ENCODE measurements at places on chromosomes 4 and X. TPM values are rescaled to one million over a fixed set of nuclear protein-coding genes. Genes with fewer than 3 reads are reported as not detected.

RGN gene
- 3.5 TPM for total RNA-seq

CXCL13 gene
- not detected for total RNA-seq

GRCh38 chrX:10676235-10676957, 56.0 kb upstream of the MID1 start:
- H3K4me3 ChIP-seq: peak overlapping the region; percentile 59
- no peaks in the 10 kb centered on the region for H3K36me3 ChIP-seq
- peaks cover 13% of the 10 kb centered on the region for H3K4me1 ChIP-seq
- DNase-seq: no peak
- no peak overlapping the region for H3K27ac ChIP-seq

GRCh38 chrX:49725401-49725800, 29.6 kb upstream of the PAGE1 start:
- no peak overlapping the region for H3K27ac ChIP-seq
- no peaks in the 10 kb centered on the region for H3K4me1 ChIP-seq
- H3K36me3 ChIP-seq: no peaks in the 10 kb centered on the region
- H3K27me3 ChIP-seq: no peaks in the 10 kb centered on the region

- H3K4me3 ChIP-seq: no peak overlapping the region
- no peaks in the 10 kb centered on the region for H3K4me1 ChIP-seq
- H3K36me3 ChIP-seq: peaks cover 23% of the 10 kb centered on the region
Observed at GRCh38 chr4:128986019-128986418, 107.3 kb downstream of the SCLT1 start.
